Right hindlimb (tissue), 1 donor: ENCODE measurements at places on chromosomes 3 and 15.

DNA sequence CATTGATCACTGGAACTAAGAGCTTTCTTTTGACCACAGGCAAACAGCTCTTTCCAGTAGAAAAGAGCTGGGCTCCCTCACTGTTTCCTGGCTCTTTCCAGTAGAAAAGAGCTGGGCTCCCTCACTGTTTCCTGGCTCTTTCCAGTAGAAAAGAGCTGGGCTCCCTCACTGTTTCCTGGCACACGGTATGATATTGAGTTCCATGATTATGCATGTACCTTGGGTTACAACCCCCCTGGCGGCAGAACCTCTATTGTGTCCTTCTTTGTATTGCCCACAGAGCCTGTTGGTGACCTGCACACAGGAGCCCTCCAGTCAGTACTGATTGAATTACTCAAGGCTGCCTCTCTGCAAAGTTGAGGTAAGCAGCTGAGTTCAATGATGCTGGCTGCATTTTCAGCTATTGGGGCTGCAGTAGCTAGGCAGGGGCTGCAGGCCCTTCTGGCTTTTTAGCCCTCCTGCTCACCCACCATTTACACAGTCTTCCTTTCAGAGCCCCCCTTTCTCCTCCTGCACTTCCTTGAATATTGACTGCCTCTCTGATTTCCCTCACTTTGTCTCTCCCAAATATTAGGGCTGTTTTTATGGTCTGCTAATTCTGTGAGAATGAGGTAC is 10.2 kb downstream of the ACKR2 start:
- DNase-seq = no peak

GRCh38 chr15:58433597-58434333 is 2.0 kb downstream of the LIPC start:
- DNase-seq = no peak

DNA sequence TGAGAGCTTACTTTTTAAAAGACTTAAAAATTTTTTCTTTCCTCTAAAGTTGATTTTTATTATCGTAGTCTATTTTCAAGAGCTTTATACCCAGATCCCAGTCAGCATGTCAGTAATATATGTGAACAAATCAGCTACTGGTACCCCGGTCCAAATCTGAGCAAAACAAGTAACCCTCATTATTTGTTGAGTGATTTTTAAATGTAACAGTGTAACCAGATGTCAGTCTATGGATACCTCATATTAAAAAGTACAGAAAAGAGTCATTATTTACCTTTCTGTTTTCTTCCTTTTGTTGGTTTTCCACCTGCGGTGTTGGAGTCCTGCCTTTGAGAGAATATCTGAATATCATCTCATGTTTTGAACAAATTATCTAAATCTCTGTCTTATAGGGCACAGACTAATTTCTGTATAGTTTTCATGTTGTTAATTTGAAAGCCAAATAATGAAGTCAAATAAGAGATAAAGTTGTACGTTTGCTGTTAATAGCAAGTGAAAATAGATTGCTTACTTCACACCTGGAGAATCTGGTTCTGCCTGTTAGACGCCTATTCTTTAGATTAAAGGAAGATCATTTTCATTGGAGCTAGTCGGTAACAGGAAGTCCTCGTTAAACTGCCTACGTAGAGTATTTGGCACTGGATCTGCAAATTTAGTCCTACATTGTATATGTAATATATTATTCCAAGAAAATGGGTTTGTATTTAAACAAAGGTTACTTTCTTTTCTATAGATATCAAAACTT is at the start of gene STX19:
STX19 (minus strand) TSS at position 505 of the 745 bp plus-strand sequence. CDS start 13,328 bp downstream, outside the sequence.
- DNase-seq = no peak

GRCh38 chr3:68817243-68817642 is 115.1 kb downstream of the TAFA4 start:
- DNase-seq = no peak

DNA sequence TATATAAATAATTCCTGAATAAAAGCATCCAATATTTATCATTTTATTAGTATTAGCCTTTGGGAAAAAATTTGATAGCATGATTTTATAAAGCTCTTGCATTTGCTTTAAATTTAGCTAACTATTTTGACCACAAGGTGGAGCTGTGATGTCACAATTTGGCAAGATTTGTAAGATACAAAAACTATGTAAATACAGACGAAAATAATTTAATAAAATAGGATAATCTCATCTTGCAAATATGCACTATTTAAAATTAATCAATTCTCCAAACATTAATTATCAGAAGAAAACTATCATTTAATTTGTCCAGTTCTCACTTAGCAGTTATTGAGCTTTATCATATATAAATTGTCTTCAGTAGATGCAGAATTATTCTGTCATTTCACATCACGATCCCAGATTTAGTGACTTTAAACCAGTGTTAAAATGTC is 95.4 kb downstream of the PLOD2 start:
- DNase-seq = no peak

- DNase-seq = no peak
These were observed 155.8 kb downstream of the TBC1D2B start for GRCh38 chr15:77921664-77922063.
